ENCODE measurements at places on chromosomes 7 and 10.

GRCh38 chr7:143375298-143376034 is 5.7 kb upstream of the ZYX start:
- no peak for DNase-seq

- no peak for DNase-seq
These were observed 30.4 kb upstream of the ADD3 start for GRCh38 chr10:109977382-109977806.

GRCh38 chr10:110966146-110966545 is 46.7 kb downstream of the SHOC2 start:
- DNase-seq = no peak

- DNase-seq = no peak
These were observed 17.4 kb upstream of the ATOH7 start for GRCh38 chr10:68249297-68249696.

GRCh38 chr7:126570845-126571244 is 681.9 kb downstream of the GRM8 start:
- no peak for DNase-seq

DNA sequence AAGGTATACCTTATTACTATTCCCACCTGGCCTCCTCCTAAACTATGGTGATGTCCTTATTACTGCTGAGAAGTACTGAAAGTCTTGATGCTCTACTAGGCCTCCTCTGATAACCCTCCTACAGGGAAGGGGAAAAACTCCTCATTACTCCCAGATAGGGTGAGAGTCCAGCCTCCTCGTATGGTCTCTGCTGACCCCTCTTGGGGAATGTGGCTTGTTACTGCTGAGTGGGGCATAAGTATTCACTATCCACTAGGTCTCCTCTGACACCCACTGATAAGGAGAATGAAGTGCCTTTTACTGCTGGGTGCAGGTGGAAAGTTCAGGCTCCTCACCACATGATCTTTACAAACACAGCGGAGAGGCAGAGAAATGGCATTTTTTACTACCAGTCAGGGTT is 222.9 kb downstream of the CHRM2 start:
- DNase-seq = no peak

- no peak for DNase-seq
These were observed 160.6 kb downstream of the GRK5 start for GRCh38 chr10:119367841-119368549.

GRCh38 chr10:14200698-14201544 is 129.8 kb downstream of the FRMD4A start:
- peak; percentile 1 for DNase-seq

DNA sequence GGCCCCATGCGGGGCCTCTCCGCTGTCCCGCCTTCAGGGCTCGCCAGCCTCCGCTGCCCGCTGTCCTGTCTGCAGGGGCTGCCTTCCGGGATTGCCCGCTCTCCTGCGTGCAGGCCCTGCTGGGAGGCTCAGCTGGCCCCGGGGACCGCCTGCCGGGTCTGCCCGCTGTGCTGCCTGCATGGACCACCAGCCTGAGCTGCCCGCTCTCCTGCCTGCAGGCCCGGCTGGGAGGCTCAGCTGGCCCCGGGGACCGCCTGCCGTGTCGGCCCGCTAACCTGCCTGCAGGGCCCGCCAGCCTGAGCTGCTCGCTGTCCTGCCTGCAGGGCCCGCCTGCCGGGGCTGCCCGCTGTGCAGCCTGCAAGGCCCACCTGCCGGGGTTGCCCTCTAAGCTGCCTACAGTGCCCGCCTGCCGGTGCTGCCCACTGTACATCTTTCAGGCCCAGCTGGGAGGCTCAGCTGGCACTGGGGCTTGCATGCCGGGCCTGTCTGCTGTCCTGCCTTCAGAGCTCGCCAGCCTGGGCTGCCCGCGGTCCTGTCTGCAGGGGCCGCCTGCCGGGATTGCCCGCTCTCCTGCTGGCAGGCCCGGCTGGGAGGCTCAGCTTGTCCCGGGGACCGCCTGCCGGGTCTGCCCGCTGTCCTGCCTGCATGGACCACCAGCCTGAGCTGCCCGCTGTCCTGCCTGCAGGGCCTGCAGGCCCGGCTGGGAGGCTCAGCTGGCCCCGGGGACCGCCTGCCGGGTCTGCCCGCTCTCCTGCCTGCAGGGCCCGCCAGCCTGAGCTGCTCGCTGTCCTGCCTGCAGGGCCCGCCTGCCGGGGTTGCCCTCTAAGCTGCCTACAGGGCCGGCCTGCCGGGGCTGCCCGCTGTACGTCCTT is 165.1 kb downstream of the GLRX3 start:
- no peak for DNase-seq

GRCh38 chr7:132394283-132395198 is 181.7 kb downstream of the PLXNA4 start:
- no peak for DNase-seq

DNA sequence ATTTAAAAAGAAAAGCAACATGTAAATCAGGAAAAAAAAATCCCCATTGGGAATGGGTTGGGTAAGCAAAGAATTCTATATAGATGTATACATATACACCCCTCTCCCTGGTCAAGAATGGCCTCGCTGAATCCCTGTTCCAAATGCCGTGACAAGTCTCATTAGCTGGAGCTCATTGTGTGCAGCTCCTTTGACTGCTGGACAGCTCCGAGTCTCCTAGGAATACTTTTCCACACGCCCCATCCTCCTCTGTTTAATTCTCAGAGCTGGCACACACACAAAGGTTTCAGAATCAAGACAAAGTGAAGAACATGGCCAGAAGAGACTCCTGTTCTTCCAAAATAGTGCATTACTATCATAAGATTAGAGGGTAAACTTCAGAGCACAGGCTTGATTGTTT is 130.9 kb upstream of the MKLN1 start:
- no peak for DNase-seq

DNA sequence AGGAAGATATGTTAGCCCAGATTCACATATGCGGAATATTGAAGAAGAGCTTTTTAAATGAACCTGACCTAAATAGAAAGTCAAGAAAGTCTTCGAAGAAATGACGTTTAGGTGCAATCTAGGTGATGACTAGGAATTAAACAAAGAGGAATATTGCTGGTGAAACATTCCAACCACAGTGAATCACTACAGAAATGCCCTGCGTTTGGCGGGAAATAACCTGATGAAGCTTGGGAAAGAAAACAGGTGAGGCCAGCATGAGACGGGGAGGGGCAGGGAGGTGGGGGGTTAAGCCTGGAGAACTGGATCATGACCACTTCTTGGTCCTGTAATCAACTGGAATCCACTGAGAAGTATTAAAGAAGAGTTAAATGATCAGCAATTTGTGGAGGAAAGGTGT is 299.4 kb upstream of the VSTM2A start:
- no peak for DNase-seq

GRCh38 chr7:116249969-116250553 is 39.7 kb downstream of the TES start:
- no peak for DNase-seq

Measured in amygdala (tissue), 56 donors.